ENCODE measurements at places on chromosomes 6 and 20. TPM values are rescaled to one million over a fixed set of nuclear protein-coding genes. Genes with fewer than 3 reads are reported as not detected.

RPP21 gene
- 159 TPM for total RNA-seq

DNA sequence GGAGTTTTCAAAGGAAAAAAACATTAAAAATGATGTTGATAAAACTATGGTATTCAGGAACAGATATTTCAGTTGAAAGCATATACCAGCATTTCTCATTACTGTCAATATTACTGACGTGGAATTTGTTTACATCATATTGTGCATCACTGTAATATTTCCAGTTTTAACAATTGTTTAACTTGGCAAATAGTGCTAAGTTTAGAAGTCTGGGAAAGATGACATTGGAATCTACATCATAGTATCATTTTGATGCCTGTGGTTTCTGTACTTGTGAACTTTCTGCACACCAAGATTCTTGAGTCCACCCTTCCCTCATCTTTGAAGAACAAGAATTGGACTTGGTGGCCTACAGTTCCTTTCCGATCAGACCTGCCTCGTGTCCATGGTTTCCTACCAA, 98.1 kb downstream of the RALGAPA2 start:
- no peaks in the 10 kb centered on the region for H3K4me1 ChIP-seq
- DNase-seq: no peak
- H3K27me3 ChIP-seq: no peaks in the 10 kb centered on the region
- H3K4me3 ChIP-seq: no peak overlapping the region
- H3K36me3 ChIP-seq: no peaks in the 10 kb centered on the region

GRCh38 chr6:148497257-148497656, 154.6 kb downstream of the SASH1 start:
- no peaks in the 10 kb centered on the region for H3K36me3 ChIP-seq
- peaks cover 29% of the 10 kb centered on the region for H3K27me3 ChIP-seq
- no peaks in the 10 kb centered on the region for H3K4me1 ChIP-seq
- DNase-seq: no peak
- no peak overlapping the region for H3K27ac ChIP-seq

DNA sequence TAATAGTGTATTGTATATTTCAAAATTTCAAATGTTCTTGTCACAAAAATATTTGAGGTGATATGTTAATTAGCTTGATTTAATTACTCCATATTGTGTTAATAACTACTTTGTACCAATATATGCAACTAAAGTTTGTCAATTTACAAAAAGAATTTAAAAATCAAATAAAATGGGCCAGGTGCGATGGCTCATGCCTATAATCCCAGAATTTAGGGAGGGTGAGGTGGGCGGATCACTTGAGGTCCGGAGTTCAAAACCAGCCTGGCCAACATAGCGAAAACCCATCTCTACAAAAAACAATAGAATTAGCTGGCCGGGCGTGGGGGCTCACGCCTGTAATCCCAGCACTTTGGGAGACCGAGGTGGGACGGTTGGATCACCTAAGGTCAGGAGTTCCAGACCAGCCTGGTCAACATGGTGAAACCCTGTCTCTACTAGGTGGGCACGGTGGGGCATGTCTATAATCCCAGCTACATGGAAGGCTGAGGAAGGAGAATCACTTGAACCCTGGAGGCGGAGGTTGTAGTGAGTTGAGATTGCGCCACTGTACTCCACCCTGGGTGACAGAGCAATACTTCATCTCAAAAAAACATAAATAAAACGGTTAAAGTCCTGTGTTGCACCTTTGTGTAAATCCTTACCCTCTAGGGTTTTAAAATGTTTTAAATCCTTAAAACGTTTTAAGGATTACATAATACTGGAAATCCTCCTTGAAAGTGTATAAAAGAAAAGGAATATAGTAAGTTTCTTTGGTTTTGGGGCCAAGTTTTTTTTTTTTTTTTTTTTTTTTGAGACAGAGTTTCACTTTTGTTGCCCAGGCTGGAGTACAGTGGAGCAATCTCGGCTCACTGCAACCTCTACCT, 4.0 kb downstream of the HSPA1B start:
- peak overlapping the region; percentile 66 for H3K27ac ChIP-seq
- DNase-seq: no peak
- peak overlapping the region; percentile 52 for H3K4me3 ChIP-seq
- peaks cover 35% of the 10 kb centered on the region for H3K36me3 ChIP-seq
- no peaks in the 10 kb centered on the region for H3K27me3 ChIP-seq

GRCh38 chr6:105097288-105097687, 82.5 kb downstream of the POPDC3 start:
- H3K4me3 ChIP-seq: no peak overlapping the region
- H3K4me1 ChIP-seq: no peaks in the 10 kb centered on the region
- peaks cover 9% of the 10 kb centered on the region for H3K27me3 ChIP-seq
- no peak for DNase-seq
- H3K27ac ChIP-seq: no peak overlapping the region
- no peaks in the 10 kb centered on the region for H3K36me3 ChIP-seq

GRCh38 chr6:134720353-134721059, 229.4 kb downstream of the ALDH8A1 start:
- H3K4me1 ChIP-seq: no peaks in the 10 kb centered on the region
- no peak for DNase-seq
- no peaks in the 10 kb centered on the region for H3K36me3 ChIP-seq
- H3K27ac ChIP-seq: no peak overlapping the region
- peaks cover 4% of the 10 kb centered on the region for H3K27me3 ChIP-seq

GRCh38 chr20:63351811-63352591, 9.1 kb downstream of the CHRNA4 start:
- H3K4me3 ChIP-seq: no peak overlapping the region
- H3K4me1 ChIP-seq: no peaks in the 10 kb centered on the region
- peaks cover 9% of the 10 kb centered on the region for H3K27me3 ChIP-seq
- no peak overlapping the region for H3K27ac ChIP-seq
- no peaks in the 10 kb centered on the region for H3K36me3 ChIP-seq

DNA sequence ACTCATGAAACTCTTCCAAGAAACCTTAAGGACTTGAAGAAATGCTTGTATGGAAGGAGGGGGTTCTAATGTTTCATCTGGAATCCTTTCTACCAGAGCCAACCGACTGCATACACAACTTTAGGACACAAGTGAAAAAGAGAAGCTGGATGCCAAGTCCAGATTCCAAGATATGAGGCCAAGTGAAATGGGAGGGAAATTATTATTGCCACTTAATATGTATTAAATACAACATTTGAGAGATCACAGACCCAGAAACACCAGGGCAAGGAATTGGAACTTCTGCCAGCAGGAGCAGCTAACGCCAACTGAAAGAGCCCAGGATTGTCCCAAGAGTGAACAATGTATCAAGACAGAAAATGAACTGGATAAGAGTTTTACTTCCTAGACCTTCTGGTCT, 144.2 kb downstream of the ARHGAP18 start:
- no peaks in the 10 kb centered on the region for H3K27me3 ChIP-seq
- no peaks in the 10 kb centered on the region for H3K4me1 ChIP-seq
- no peak for DNase-seq
- no peaks in the 10 kb centered on the region for H3K36me3 ChIP-seq
- no peak overlapping the region for H3K27ac ChIP-seq

- peaks cover 33% of the 10 kb centered on the region for H3K27me3 ChIP-seq
- no peaks in the 10 kb centered on the region for H3K36me3 ChIP-seq
Measured at GRCh38 chr20:59495166-59495565, 109.2 kb upstream of the PHACTR3 start.

- H3K27ac ChIP-seq: no peak overlapping the region
- no peaks in the 10 kb centered on the region for H3K27me3 ChIP-seq
- no peak overlapping the region for H3K4me3 ChIP-seq
- H3K4me1 ChIP-seq: no peaks in the 10 kb centered on the region
- DNase-seq: no peak
Measured at GRCh38 chr6:170532867-170533488, 20.1 kb downstream of the PSMB1 start.

DNA sequence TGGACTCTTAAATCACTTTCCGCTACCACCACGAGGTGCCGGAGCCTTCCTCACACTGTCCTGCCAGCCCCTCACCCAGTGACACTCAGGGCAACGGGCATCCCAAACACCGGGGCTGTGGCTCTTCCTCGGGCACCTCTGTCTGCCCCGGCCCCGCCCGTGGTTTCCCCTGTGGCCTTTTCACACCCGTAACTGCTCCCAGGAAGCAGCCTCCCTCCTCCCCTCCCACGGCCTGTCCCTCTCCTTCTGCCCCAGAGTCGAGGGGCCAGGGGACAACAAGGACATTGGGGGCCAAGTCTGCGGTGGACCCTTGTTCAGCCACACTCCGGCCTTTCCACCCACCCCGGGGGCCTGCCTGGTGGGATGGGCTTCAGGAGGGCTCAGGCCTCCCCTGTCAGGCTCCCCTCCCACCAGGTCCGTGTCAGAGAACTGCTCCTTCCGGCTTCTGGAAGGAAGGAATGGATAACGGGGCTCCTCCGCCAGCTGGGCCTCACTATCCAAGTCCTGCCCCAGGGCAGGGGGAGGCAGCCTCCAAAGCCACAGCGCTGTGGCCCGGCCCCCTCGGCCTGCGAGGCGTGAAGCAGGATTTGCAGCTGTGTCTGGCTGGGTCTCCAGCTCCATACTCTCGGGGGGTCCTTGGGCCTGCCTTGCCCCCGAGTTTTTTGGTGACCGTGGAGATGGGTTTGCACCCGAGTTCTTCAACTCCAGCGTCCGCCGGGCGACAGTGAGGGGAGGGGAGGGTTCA, 54.7 kb upstream of the CHRNA4 start:
- H3K27ac ChIP-seq: no peak overlapping the region
- H3K27me3 ChIP-seq: peaks cover 95% of the 10 kb centered on the region
- peaks cover 63% of the 10 kb centered on the region for H3K4me1 ChIP-seq
- no peak overlapping the region for H3K4me3 ChIP-seq

GRCh38 chr20:57202309-57202708, 64.1 kb downstream of the BMP7 start:
- H3K4me1 ChIP-seq: no peaks in the 10 kb centered on the region
- H3K36me3 ChIP-seq: no peaks in the 10 kb centered on the region
- no peak overlapping the region for H3K4me3 ChIP-seq
- H3K27ac ChIP-seq: no peak overlapping the region
- H3K27me3 ChIP-seq: peaks cover 13% of the 10 kb centered on the region
- DNase-seq: no peak

DAAM2 gene
- total RNA-seq: 0.04 TPM
